NT2/D1 (cell line): ENCODE measurements at places on chromosomes 3 and 15.

DNA sequence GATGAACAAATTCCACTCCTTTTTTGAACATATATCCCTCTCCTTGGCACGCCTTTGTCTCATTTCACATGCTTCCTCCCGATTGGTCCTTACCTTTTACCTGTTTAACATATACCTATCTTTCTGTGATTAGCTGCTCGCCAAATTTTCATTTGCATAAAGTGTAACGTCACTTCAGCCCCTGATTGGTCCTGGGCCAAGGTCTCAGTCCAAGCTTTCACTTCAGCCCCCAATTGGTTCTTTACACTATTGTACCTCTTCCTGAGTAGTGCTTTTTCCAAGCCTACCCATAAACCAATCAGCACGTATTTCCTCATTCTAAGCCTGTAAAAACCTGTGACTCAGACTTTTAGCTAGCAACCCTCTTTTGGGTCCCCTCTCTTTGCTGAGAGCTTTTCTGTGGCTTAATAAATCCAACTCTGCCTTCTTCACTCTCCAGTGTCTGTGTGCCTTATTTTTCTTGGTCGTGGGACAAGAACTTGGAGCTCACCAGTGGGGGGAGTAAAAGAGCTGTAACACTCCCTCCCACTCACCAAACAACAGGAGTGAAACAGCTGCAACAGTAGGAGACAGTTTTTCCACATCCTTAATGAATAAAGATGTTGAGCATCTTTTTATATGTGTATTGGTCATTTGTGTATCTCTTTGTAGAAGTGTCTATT lies 584 bp upstream of the XCR1 start:
- no peak for DNase-seq

- no peak for DNase-seq
These were observed 172.8 kb upstream of the ICE2 start for GRCh38 chr15:60651734-60652141.

- no peak for DNase-seq
These were observed 10.6 kb upstream of the SFMBT1 start for GRCh38 chr3:53056442-53056841.

DNA sequence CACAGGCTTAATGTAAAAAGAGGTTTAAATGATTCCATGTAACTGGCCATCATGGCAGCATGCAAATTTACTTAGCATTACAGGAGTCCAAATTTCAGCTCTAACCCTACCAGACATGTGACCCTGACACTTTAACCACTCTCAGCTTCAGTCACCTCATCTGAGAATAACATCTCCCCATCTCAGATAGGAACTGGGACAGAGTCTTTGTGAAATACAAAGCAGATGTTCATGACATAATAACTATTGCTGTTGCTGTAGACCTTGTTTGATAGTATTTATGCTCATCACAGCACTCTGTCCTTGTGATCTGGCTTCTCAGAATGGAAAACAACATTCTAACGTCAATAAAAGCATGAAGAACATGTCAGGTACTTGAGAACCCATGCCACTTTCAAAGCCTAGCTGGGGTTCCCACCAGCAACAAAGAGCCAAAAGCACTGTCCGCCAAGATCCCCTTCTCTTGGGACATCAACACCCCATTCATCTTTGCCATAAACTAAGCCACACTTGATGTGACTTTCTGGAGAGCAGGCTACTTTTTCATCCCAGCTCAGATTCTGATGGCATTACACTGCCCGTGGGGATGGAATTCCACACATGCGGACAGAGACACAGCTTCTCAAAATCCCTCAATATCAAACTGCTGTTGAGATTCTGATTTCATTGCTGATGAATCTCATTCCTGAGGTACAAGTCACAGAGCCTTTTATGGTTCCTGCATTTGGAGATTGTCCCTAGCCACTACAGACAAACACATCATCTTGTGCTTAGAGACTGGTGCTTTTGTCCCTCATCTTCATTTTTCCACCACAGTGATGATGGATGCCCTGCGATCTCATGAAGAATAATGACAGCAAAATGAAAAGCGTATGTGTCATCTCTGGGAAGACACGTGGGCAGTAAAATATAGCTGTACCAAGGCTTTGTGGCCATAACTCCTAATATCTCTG lies 202.7 kb downstream of the TNIK start:
- DNase-seq: no peak

DNA sequence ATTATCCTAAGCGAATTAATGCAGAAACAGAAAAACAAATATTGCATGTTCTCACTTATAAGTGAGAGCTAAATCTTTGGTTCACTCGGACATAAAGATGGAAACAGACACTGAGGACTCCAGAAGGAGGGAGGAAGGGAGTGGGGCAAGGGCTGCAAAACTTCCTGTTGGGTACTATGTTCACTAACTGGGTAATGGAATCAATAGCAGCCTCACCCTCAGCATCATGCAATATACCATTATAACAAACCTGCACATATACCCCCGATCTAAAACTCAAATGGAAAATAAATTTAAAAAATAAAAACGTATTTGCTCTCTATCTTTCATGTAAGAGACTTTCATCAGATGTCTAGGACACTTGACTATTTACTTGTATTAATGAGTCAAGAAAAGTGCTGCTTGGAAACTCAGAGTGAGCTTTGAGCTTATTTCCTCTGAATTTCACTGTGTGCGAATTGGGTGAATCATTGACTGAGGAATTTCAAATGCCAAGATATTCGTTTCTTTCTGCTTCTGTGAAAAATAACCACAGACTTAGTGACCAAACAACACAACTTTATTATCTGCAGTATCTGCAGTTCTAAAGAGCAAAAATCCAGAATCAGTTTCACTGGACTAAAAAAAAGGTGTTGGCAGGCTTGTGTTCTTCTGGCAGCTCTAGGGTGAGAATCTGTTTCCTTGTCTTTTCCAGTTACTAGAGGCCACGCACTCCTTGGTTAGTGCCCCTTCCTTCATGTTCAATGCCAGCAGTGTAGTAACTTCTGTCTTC lies 18.4 kb downstream of the TM4SF18 start:
- no peak for DNase-seq

DNA sequence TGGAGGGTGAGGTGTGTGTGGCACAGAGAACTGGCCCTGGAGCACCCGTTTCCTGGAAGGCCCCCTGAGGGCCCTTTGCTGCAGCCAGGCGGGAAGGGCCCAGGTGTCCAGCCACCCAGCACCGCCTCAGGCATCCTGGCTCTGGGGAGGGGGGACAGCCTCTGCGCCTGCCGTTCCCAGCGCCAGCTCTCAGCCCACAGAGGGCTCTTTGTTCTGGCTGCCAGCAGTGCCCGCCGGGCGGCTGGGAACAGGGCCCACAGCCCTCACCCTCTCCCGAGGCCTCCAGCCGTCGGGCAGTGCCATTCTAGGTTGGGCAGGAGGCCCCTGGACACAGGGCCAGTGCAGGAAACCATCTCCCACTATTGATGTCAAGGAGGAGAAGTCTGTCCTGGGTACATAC lies 8.3 kb downstream of the SLC38A3 start:
- DNase-seq: no peak

- no peak for DNase-seq
These were observed 381.2 kb upstream of the WNT5A start for GRCh38 chr3:55868347-55868746.

DNA sequence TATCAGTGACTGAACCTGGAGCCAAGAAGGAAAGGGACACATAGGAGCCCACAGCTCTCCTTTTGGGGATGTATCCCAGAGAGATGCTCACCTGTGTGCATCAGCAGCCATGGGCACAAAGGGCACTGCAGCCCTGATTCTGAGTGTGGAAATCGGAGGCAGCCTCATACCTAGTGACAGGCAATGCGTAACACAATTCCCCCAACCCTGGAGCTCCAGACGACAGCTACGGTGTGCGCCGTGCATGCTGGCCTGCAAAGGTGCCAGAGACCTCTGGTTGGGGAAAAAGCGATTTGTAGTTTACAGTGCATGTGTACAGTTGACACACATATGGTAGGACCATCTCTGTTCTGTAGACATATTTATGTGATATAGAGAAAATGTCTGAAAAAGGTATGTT lies 59.0 kb upstream of the PLXNA1 start:
- DNase-seq: no peak

DNA sequence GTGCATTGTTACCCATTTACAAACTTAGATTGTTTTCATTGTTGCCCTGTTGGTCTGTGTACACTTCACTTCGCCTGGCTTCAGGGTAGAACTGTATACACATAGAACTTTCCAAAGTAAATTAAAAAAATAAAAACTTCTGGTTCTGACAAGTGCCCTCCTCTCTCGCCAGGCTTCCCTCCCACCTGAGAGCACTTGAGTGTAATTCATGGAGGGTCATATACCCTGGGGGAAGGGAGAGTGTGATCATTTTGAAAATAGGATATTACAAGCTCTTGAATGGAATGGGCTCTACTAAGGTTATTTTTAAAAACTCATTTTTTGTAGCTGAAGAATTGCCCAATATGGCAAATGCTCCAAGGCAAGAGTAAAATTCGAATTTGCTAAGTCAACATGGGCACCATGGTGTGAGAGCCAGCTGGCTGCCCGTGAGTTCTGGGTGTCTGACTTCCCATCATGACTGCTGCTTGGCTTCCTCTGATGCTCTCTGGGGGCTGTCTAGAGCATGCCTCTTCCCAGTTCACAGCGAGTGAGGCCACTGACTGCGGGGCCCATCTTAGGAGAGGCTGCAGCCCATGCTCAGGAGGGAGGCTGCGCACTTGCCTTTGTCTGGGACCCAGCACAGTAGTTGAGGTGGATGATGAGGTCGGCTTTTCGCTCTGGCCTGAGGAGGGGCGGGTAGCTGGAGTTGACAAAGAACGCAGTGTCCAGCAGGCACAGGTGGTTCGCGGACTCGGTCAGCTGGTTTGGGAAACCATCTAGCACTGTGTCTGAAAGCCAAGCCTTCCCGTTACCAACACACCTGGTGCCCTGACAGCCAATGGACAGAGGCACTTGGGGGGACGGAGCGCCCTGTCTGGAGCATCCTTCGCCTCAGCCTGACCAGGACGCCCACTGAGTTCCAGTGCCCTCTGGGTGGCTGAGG lies 13.1 kb upstream of the EHD4 start:
- no peak for DNase-seq

GRCh38 chr3:178847190-178847589 lies 224.4 kb downstream of the ZMAT3 start:
- DNase-seq: no peak

GRCh38 chr15:77582763-77583162 lies 49.9 kb downstream of the LINGO1 start:
- DNase-seq: no peak

- peak; percentile 33 for DNase-seq
These were observed 87.0 kb downstream of the SV2B start for GRCh38 chr15:91186904-91187656.

- DNase-seq: no peak
These were observed 529.0 kb downstream of the AGBL1 start for GRCh38 chr15:86608461-86609205.

- DNase-seq: no peak
These were observed 52.8 kb downstream of the PLD1 start for GRCh38 chr3:171757361-171758034.

- no peak for DNase-seq
These were observed at the start of gene SOX14 for GRCh38 chr3:137764001-137764433. TSS of gene SOX14 (plus strand) at chr3:137764315. CDS start at chr3:137764785, 470 bp downstream.

- DNase-seq: no peak
These were observed 4.8 kb downstream of the SECISBP2L start for GRCh38 chr15:49041426-49041825.

DNA sequence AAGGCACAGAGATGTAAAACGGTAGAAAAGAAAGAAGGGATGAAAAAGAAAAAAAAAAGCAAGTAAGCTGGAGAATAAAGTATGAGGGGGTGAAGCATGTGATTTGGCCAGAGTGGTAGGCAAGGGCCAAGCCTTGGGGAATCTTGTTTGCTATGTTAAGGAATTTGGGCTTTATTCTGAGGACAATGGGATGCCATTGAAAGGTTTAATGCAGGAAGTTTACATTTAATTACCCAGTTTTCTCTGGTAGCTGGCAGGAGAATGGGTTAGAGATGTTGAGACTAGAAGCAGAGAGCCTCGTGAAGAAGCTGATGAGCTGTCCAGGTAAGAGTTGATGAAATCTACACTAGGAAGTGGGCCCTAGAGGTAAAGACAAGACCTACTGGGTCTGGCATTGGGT lies 455.9 kb downstream of the PDCD6IP start:
- peak; percentile 66 for DNase-seq

- no peak for DNase-seq
These were observed 38.0 kb upstream of the DPH6 start for GRCh38 chr15:35583863-35584528.

- DNase-seq: no peak
These were observed 74.3 kb downstream of the TCF12 start for GRCh38 chr15:56992725-56993124.

GRCh38 chr15:75712668-75713337 lies at the start of gene CSPG4:
TSS of gene CSPG4 (minus strand) at chr15:75712848. CDS start at chr15:75712755, 93 bp downstream.
- no peak for DNase-seq

DNA sequence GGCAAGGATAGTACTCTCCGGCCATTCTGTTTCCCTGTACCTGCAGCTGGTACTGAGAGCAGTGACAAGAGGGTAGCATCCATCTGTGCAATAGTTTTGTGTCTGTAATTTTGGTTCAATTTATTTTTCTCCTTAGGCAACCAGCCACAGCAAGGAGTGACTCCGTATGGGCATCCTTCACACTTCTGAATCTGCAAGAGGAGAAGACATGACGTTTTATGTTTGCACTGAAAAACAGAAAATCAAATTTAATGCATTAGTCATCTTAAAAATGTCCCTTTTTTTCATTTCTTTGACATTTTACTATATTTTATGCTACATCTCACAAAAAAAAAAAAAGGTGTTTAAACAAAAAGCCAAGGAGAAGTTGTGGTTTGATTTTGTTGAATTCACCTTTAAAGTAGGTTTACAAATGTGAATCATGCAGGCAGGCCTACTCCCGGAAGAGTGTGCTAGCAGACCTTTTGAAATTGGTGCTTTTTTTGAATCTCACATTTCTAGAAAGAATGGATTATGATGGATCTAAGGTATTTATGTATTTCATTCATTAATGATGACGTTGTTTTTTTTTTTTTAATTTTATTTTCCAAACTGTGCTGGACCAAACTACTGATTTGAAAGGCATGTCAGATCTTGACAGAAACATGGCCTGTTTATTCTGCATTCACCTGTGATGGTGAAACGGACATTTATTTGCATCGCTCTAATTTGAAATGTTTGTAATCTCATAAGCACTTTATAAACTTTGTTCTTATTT lies 28.1 kb downstream of the IGSF10 start:
- DNase-seq: no peak

DNA sequence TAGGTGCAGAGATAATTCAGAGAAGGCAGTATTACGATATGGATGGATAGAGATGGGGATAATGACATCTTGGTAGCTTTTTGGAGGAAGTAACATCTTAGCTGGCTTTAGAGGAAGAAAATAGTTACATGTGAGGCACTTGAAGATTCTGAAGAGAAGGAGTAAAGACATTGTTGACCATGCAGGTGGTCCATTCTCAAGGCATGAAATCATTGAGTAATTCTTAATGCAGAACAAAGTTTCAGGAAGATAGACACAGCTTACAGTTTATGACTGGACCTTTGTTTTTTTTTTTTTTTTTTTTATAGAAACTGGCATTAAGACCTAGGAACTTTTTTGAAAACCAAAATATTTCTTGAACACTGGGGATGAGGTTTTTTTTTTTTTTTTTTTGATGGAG lies 28.2 kb downstream of the MBNL1 start:
- no peak for DNase-seq
